Activated naive CD8-positive, alpha-beta T cell treated with anti-CD3 and anti-CD28 coated beads, Interleukin-2, amount 50 U/mL, for 16 hours (primary cell): ENCODE measurements at places on chromosomes 13 and 19.

- DNase-seq: no peak
Measured at GRCh38 chr19:45075301-45076028, 813 bp downstream of the ZNF296 start.

GRCh38 chr19:35013041-35013819 lies 13.1 kb downstream of the GRAMD1A start:
- DNase-seq: peak; percentile 76

DNA sequence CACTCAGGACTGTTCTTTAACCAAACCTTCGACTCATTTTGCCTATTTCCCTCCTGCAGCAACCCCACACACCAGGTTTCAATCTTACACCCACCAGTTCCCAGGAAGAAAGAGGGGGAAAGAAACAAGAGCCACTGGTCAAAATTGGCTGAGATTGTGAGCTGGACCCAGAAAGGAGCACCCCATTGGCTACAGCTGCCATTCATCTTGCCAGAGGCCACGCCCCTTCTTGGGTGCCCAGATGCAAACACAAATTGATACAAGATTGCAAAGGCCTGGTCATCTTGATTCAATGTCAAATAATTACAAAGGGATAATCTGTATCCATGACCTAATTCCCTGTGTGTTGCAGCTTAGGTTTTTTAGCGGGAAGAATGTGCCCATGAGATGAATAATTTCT lies 258.4 kb downstream of the LIG4 start:
- no peak for DNase-seq

DNA sequence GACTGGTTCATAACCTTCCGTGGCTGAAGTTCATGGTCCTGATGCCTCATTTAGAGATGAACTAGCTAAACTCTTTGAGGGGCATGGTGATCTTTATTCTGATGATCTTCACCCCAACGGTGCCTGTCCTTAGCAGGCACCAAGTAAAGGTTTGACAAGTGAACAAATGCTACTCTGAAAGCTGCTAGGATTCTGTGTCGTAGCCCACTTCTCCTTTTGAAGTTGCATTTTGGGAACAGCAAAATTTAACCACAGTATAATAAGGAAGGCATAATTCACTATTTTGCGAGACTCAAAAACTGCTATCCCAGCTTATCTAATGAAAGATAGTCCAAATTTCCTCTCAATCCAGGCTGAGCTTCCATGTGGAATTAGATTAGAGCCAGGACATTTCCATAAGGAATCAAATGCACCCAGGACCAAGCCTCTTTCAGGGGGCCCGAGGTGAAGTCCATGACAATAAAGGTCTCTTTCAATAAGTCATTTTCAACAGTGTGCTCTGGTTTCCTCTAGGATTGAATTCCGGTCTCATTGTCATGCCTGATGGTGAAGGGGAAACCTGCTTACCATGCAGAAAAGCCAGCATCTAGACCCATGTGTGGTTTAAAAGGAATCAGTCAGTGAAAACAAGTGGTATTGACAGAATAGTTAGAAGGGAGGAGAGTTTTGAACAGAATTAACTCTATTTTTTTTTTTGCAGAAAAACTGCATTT lies 23.1 kb downstream of the SIAH3 start:
- DNase-seq: no peak

GRCh38 chr19:18291590-18292461 lies 10.4 kb upstream of the JUND start:
- DNase-seq: no peak

- no peak for DNase-seq
Measured at GRCh38 chr13:111431206-111431605, 110.8 kb downstream of the TEX29 start.

DNA sequence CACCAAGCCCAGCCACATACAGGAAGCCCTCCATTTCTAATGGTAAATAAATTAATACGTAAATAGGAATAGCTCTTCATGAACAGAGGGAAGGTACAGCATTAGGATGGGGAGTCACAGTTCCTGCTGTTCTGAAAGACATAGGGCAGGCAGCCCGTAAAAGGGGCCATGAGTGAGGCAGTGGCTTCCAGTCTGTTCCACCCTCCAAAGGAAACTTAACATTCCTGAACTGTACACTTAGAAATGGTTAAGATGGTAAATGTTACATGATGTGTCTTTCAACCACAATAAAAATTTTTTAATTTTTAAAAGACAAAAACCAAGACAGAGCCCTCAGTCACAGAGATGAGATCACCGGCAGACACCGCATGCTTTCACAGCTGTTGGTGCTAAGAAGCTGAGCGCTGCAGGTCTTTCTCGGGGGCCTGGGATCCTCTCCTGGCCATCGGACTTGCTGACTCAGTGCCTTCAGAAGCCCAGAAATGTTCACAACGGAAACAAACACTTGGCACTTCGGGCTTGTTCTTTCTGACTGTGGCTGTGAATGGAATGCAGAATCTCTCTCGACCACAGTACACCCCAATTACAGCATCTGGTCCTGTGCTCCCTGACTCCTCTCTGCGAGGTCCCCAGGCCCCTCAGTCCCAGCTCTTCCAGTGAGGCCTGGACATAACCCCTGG lies 36.4 kb downstream of the EPS15L1 start:
- no peak for DNase-seq

DNA sequence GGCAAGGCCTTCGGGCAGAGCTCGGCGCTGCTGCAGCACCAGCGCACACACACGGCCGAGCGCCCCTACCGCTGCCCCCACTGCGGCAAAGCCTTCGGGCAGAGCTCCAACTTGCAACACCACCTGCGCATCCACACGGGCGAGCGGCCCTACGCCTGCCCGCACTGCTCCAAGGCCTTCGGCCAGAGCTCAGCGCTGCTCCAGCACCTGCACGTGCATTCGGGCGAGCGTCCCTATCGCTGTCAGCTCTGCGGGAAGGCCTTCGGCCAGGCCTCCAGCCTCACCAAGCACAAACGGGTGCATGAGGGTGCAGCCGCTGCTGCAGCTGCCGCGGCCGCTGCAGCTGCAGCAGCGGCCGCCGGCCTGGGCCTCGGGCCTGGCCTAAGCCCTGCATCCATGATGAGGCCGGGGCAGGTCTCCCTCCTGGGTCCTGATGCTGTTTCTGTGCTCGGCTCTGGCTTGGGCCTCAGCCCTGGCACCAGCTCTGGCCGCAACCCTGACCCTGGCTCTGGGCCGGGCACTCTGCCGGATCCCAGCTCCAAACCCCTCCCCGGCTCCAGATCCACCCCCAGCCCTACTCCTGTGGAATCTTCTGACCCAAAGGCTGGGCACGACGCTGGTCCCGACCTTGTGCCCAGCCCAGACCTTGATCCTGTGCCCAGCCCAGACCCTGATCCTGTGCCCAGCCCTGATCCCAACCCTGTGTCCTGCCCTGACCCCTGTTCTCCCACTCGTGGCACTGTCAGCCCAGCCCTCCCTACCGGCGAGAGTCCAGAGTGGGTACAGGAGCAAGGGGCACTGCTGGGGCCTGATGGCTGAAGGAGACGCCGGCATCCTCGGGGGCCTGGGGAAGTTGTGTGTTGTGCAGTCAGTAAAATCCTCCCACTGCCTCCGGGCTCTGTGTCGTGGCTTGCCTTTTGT lies 2.0 kb upstream of the MCOLN1 start:
- no peak for DNase-seq

DNA sequence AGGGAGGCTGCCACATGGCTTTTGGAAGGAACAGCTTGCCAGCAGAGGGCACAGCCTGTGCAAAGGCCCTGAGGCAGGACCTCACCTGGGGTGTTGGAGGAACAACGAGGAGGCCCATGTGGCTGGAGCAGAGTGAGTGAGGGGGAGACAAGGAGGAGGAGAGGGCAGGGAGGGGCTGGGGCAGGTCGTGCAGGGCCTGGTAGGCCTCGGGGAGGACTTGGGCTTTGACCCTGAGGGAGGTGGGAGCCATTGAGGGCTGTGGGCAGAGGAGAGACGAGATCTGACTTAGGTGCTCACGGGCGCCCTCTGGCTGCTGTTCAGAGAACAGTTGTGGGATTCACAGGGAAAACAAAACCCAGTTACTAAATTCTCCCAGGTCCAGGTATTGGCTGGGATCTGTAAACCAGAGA lies 25.2 kb downstream of the ZNRF4 start:
- DNase-seq: peak; percentile 3

DNA sequence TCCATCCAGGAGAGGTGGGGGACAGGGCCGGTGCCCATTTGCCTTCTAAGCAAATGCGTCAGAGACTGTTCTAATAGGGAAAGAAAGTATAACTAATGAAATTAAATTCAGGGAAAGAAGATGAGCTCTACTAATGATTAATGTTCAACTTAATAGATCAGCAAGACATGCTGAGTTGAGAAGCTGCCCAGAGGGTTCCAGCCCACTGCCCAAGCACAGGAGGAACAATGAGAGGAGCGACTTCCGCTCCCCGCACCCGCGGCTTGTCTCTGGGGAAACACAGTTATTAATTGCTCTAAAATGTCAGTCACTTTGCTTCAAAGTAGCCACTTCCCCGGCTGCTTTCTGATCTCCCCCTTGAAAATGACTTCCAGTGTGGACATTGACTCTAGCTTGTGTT lies 331.3 kb downstream of the UQCRFS1 start:
- no peak for DNase-seq

GRCh38 chr13:44617648-44618047 lies 41.5 kb upstream of the TSC22D1 start:
- DNase-seq: no peak

DNA sequence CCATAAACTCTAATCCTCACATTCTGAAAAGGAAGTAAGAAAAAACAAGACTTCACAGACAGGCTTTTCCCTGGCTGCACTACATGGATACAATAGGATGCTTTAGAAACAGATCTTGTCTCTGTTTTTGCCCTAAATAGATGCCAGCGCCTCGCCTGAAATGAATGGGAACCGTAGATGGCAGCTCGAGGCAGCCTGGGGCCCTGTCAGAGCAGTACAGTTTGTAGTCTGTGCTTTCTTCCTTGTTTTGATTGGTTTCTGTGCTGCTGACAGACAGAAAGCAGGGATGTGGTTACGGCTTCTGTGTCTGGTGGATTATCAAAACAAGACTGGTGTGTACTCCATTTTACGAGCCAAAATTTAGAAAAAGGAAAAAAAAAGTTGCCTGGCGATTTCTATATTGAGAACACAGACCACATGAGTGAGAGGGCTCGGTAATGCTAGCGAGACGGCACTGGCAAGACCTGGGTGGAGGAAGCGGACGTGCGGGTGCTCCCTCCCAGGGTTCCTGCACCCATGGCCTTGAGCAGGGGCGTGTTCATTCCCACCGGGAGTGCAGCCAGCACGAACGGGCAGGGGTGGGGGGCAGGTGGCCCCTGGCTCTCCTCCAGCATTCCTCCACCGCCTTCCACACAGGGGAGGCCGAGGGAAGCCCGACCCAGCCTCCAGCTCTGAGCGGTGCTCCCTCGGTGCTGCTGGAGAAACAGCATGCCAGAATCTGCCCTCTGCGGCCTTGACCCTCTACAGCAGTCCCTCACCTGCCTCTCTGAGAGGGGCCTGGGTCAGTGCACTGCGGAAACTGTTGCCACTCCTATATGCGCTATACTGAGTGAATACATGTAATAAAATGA lies 37.6 kb upstream of the C1QTNF9 start:
- no peak for DNase-seq

DNA sequence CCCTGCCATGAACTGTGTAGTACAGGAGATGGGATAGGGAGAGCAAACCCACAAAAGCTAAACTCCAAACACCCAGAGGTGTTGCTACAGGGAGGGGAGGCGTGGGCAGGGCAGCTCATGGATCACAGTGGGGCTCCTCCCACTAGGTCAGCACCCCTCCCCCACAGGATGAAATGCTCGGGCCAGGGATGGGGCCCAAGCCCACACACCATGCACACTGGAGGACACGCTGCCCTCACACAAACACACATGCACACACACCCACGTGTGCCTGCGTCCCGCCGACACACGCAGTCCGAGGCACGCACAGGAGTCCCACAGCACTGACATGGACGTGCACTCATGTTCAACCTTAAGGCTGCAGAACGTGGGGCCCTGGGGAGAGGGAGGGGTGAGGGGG lies 6.0 kb upstream of the CCNP start:
- DNase-seq: no peak

DNA sequence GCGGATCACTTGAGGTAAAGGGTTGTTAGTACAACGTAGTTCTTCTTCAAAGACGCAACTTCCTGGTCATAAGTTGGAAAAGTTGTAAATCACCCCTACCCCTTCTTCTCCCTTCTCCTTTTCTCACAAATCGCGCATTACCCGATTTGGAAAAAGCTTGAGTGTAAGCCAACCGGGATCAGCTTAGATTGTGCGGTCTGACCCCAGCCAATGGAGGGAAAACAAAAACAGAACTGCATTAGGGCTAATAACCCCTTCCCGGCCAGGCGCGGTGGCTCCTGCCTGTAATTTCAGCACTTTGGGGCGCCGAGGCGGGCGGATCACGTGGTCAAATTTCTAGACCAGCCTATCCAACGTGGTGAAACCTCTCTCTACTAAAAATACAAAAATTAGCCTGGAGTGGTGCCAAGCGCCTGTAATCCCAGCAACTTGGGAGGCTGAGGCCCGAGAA lies 806 bp downstream of the ZNF90 start:
- DNase-seq: no peak

DNA sequence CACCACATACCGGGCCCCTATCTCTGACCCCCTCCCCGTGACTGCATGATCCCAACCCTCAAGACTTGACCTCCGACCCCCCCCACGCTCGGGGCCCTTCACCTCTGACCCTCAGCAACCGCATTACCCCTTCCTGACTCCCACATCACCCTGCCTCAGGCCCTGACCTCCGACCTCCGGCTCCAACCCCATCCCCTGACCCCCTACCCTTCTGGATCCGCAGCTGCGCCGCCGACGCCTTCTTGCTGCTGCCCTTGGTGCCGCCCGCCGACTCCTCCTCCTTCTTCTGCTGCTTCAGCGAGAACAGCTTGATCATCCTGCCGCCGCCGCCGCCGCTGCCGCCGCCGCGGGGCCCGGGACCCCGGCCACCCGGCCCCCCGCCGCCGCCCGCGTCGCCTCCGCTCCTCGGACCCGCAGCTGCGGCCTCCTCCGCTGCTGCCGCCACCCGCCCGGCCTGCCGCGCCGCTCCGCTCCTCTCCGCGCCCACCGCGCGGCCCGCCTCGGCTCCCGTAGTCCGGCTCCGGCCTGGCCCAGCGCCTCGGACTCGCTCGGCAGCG lies at the start of gene UBE2M:
UBE2M (minus strand) TSS at position 546 of the 557 bp plus-strand sequence; CDS start at position 316, 230 bp downstream.
- DNase-seq: no peak

DNA sequence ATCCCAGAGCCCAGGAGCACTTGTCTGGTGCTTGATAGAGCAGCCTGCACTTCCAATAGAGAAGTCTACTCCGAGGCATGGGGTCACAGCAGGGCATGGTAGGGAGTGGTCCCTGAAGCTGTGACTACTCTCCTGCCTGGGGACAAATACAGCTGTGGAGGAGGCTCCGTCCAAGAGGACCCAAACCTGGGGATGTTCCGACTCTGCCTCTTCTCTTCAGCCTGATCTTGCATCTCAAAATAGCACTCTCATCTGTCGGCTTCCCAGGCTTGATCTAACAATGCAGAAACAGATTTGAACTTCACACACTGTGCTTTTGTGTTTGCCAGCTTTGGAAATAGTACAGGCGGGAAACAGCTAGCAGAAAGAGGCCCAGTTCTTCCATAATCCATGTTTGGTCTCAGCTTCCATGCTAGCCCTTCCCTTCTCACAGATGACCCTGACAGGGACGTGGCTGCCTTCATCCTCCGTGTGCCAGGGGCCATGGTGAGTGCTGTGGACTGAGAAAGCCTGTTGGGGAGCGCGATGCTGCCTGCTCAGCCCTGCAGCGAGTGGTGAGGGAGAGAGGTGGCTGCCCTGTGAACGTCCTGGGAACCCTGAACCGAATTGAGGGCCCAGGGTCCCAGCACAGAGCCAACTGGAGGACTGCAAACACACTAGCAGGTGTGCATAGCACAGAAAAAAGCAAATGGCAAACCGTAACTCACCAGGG lies 150.3 kb upstream of the GPR12 start:
- DNase-seq: no peak
